CD14-positive monocyte (primary cell): ENCODE measurements at places on chromosomes 13 and 19. TPM values are rescaled to one million over a fixed set of nuclear protein-coding genes. Genes with fewer than 3 reads are reported as not detected.

GRCh38 chr19:39408392-39409207, 2.0 kb downstream of the ZFP36 start:
- peak; percentile 44 for DNase-seq

DNA sequence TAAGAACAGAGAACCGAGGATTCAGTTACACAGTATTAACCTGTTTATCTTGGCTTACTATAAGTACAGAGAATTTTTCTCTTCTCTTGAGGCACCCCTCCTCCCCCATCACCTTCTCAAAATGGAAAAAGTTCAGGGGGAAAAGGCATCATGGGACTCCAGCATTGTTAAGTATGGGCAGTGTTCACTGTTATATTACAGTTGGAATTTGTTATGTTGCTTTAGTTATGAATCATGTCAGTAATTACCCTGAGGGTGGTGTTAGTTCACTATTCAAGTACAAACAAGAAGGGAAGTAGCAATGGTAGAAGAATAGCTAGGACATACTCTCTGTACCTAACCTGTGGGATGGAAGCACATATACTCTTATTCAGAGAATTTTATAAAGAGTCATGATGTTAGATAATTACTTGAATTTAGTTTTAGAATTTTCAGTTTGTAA, 12.0 kb downstream of the LPAR6 start:
- DNase-seq: peak; percentile 53

- DNase-seq: no peak
Measured at GRCh38 chr19:39698535-39698934, 5.7 kb upstream of the LGALS14 start.

DNA sequence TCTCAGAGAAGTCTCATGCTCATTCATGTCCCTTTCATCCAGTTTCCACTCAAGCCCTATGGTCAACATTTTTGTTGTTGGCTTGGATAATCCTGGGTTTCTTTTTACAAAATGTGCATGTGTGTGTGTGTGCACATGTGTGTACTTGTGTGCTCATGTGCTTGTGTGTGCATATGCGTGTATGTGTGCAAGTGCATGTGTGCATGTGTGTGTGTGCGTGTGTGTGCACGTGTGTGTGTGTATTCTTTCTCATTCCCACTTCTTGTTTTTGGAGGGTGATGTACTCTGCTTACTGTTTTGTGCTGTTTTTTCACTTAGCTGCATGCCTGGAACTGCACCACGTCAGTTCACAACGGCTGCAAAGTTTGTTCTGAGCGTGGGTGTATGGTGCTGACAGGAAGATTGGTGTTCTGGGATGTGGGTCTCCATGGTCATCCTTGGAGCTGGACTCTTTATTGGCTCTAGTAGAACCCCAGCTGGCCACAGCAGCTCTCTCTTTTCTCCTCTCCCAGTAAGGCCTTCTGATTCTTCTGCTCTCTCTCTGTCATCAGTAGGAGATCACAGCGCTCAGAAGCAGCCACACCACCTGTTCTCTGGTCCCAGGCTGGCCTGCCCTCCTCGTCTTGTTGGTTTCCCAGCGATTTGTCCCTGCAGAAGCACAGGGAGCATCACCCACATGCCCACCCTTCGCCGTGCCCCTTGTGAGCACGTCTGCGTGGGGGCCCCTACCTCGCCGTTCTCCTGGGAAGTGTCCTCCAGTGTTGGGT, 60.8 kb downstream of the SOX1 start:
- no peak for DNase-seq

DNA sequence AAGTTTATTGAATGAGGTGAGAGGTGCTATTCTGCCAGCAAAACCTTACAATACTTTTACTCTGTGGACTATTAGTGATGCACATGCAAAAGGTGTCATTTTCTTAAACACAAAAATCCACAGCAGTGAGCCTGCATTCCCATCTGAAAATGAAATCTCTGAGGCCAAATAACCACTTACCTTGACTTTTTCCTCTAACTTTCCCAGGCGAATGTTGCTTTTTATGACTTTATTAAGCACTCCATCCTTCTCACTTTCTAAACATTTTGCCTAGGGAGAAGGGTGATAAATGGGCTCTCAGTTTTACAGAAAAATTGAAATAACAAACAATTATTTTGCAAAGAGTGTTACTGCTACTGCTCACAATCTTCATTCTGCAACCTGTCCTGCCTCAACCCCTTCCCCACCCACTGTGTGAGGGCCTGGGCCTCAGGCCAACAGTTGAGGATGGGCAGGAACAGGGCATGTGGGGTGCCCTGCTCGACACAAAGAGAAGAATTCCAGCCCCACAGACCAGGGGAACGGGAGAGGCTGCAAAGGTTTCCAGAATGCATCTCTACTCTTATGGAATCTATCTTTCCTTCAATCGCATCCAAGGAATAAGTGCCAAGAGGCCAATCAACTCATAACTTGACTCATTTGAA, 18.1 kb upstream of the SLC7A9 start:
- no peak for DNase-seq

GRCh38 chr19:33813391-33814101, 16.9 kb downstream of the KCTD15 start:
- no peak for DNase-seq

GRCh38 chr19:19334063-19334988, 13.7 kb downstream of the MAU2 start:
- DNase-seq: no peak

- DNase-seq: no peak
Measured at GRCh38 chr13:95335667-95336066, 34.4 kb upstream of the ABCC4 start.

- DNase-seq: no peak
Measured at GRCh38 chr13:92510416-92510815, 716.2 kb upstream of the GPC6 start.

GRCh38 chr13:42981853-42982252, 10.2 kb downstream of the EPSTI1 start:
- no peak for DNase-seq

GRCh38 chr19:46126086-46126580, 1.6 kb upstream of the IGFL3 start:
- no peak for DNase-seq

DNA sequence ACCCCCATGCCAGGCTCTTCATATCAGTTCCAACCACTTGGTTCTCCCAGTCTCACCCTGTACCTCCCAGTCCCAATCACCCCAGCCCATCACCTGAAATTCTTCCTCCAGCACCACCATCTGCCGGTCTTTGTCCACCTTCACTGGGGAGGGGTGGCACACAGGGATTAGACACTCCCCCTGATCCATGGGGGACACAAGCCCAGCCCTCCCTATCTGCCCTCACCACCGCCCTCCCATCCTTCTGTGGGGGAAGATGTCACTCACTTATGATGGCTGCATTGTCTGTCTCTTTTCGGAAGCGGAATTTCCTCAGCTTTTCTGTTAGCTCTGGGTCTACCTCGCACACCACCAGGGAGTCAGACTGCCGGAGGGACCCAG, 685 bp downstream of the GMFG start:
- no peak for DNase-seq

DNA sequence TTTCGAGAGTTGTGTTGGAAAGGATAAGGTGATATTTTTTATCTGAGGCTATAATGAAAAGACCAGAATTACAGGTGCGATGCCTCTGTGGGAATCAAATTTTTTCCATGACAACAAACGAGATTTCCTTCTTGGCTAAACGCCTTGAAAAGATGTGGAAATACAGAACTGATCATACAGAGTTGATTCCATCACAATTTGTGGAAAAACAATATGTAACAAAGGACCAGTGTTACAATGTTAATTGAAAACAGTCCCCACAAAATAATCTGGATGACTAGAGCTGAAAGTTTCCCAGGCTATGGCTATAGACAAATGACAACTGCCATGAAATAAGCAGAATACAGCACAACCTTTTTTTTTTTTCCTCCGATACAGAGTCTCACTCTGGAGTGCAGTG, 628.9 kb downstream of the DIAPH3 start:
- no peak for DNase-seq

DNA sequence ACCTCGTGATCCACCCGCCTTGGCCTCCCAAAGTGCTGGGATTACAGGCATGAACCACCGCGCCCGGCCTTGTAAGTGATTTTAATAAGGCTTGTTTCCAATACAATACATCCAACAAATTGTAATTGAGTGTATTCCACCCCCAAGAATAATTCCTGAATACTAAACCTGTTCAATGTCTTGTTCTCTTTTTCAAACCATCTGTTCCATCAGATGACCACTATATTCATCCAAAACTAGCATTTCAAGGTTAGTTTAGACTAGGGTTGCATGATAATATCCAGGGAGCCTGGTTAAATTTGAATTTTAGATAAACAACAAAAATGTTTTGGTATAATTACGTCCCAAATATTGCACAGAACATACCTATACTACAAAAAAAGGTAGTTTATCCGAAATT, 135.4 kb upstream of the WASF3 start:
- DNase-seq: no peak

GRCh38 chr13:25616674-25617073, 244.9 kb downstream of the ATP8A2 start:
- no peak for DNase-seq

DNA sequence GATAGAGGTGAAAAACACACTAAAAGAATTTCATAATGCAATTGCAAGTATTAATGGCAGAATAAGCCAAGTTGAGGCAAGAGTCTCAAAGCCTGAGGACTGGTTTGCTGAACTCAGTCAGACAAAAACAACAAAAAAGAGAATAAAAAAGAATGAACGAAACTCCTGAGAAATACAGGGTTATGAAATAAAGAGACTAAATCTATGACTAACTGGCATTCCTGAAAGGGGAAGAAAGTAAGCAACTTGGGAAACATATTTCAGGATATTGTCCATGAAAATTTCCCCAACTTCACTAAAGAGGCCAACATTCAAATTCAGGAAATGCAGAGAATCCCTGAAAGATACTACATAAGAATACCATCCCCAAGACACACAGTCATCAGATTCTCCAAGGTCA, 47.8 kb downstream of the UBL3 start:
- no peak for DNase-seq

GRCh38 chr13:98507282-98507797, 69.6 kb downstream of the STK24 start:
- DNase-seq: no peak

The COMP gene
- polyA plus RNA-seq: not detected

The REEP6 gene
- 1.8 TPM for polyA plus RNA-seq

The LEUTX gene
- not detected for polyA plus RNA-seq

The SCGB2B2 gene
- not detected for polyA plus RNA-seq

The PLPP2 gene
- polyA plus RNA-seq: not detected

The STARD13 gene
- 0.37 TPM for polyA plus RNA-seq

The STOML3 gene
- not detected in 2 replicates for polyA plus RNA-seq

The B3GLCT gene
- 2.0 TPM for polyA plus RNA-seq

The SCN1B gene
- 0.68 and 0.79 TPM in 2 replicates for polyA plus RNA-seq

The ZNF677 gene
- polyA plus RNA-seq: 0.68 TPM

The IL4I1 gene
- polyA plus RNA-seq: 7.0 TPM

The SPACA4 gene
- polyA plus RNA-seq: not detected

The IGSF23 gene
- polyA plus RNA-seq: 0.46 TPM

The SYCN gene
- polyA plus RNA-seq: not detected in 2 replicates

The MTIF3 gene
- polyA plus RNA-seq: 22.1 and 135 TPM in 2 replicates
